ENCODE measurements at places on chromosomes 11 and 22.
A peak's percentile ranks its signal among the peaks of the same experiment; 100 is the strongest.

- H3K27me3 ChIP-seq = no peaks in the 10 kb centered on the region
- H3K4me3 ChIP-seq = no peak overlapping the region
- DNase-seq = no peak
- H3K4me1 ChIP-seq = no peaks in the 10 kb centered on the region
Measured at GRCh38 chr11:2293531-2293971, 8.2 kb downstream of the C11orf21 start.

DNA sequence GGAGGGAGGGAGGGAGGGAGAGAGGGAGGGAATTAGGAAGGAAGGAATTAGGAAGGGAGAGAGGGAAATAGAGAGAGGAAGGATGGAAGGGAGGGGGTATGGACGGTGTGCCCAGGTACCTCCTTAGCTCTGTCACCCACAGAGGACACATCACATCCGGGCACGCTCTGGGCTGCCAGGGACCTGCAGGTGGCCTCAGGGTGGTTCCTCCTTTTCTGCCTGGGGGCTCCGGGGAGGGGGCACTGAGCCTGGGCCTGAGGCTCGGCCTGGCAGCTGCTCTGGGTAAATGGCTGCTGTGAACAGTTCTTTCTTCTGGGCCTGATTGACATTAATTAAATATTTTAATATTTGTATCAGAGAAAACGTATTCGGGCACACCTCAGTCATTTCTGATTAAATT lies 733.5 kb downstream of the BRD1 start:
- H3K27ac ChIP-seq = no peak overlapping the region
- no peak for DNase-seq
- H3K4me3 ChIP-seq = no peak overlapping the region
- H3K4me1 ChIP-seq = no peaks in the 10 kb centered on the region
- no peaks in the 10 kb centered on the region for H3K36me3 ChIP-seq
- peaks cover 40% of the 10 kb centered on the region for H3K27me3 ChIP-seq

DNA sequence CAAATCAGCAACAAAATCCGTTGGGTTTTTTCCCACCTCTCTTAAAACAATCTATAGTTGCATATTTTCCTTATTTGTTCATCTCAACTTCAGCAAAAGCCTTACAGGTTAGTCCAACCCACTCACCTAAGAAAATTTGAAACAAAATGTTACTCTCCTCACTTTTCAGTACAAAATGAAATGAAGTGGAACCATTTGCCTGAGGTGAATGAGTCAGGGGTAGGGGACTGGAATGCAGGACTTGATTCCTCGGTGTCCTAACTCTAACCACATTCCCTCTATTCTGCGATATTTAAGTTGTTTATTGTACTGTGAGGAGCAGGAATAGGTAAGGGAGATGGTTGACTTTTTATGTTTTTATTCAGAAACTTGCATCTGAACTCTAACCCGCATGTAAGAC lies 16.4 kb downstream of the ATP5MG start:
- H3K27me3 ChIP-seq = no peaks in the 10 kb centered on the region
- H3K27ac ChIP-seq = no peak overlapping the region
- no peak for DNase-seq

GRCh38 chr11:124114942-124115781 lies at the start of gene VWA5A:
VWA5A (plus strand) TSS chr11:124115450; CDS start chr11:124117512, 2,062 bp downstream.
- peak within 1 kb of the TSS; percentile 64 for H3K4me3 ChIP-seq
- H3K27ac ChIP-seq = peak within 1 kb of the TSS; percentile 68

DNA sequence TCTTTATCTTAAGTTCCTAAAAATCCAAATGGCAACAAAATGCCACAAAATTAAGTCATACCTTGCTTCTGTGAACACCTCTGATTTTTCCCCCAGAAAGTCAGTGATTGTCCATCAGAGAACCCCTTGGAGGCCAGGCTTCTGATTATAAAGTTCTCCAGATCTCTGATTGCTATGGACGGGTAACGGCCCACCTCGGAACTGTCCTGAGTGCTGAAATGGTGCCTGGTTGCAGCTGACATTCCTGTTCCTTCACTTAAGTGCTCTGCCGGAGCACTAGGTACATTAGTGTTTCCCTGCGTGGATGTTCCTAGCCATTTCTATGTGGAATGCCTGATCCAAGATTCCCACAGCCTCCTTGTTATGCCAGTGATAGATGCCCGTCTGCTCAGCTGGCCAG lies 85.0 kb downstream of the CHST1 start:
- no peak overlapping the region for H3K27ac ChIP-seq
- no peak overlapping the region for H3K4me3 ChIP-seq
- no peak for DNase-seq
- no peaks in the 10 kb centered on the region for H3K4me1 ChIP-seq
- H3K27me3 ChIP-seq = peaks cover 71% of the 10 kb centered on the region

DNA sequence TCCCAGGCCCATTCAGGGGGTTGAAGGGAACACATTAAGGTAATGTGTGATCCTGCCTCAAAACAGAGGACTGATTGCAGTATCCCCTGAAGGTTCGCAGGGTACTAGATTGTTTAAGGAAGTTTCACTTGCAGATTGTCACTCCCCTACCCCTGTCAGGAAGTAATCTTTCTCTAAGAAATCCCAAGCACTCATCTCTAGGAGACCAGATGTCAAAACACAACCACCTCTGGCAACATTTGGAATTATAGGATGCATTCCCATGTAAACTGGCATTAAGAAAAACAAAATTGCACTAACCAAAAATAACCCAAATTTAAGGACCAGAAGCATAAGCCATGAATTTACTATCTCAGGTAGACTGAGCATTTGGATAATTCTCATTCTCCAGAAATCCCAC lies 1.6 kb downstream of the MRPL17 start:
- H3K4me1 ChIP-seq = peaks cover 13% of the 10 kb centered on the region
- H3K4me3 ChIP-seq = no peak overlapping the region
- H3K27ac ChIP-seq = no peak overlapping the region

- no peak for DNase-seq
- no peaks in the 10 kb centered on the region for H3K4me1 ChIP-seq
- no peak overlapping the region for H3K27ac ChIP-seq
Measured at GRCh38 chr11:41320653-41321052, 138.8 kb downstream of the LRRC4C start.

DNA sequence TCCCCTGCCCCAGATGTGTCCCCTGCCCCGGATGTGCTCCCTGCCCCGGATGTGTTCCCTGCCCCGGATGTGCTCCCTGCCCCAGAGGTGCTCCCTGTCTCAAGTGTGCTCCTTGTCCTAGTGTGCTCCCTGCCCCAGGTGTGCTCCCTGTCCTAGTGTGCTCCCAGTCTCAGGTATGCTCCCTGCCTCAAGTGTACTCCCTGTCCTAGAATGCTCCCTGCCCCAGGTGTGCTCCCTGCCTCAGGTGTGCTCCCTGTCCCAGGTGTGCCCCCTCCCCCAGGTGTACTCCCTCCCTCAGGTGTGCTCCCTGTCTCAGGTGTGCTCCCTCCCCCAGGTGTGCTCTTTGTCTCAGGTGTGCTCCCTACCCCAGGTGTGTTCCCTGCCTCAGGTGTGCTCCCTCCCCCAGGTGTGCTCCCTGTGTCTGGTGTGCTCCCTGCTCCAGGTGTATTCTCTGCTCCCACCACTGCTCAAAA lies 48.7 kb upstream of the RASD2 start:
- no peak overlapping the region for H3K4me3 ChIP-seq
- H3K4me1 ChIP-seq = no peaks in the 10 kb centered on the region
- DNase-seq = no peak
- no peaks in the 10 kb centered on the region for H3K27me3 ChIP-seq

GRCh38 chr11:101860696-101861427 lies 53.9 kb upstream of the CEP126 start:
- H3K36me3 ChIP-seq = no peaks in the 10 kb centered on the region
- no peak overlapping the region for H3K27ac ChIP-seq
- no peaks in the 10 kb centered on the region for H3K27me3 ChIP-seq
- no peaks in the 10 kb centered on the region for H3K4me1 ChIP-seq
- H3K4me3 ChIP-seq = no peak overlapping the region

- H3K4me1 ChIP-seq = no peaks in the 10 kb centered on the region
- H3K36me3 ChIP-seq = no peaks in the 10 kb centered on the region
- no peak for DNase-seq
- H3K27ac ChIP-seq = no peak overlapping the region
- H3K4me3 ChIP-seq = no peak overlapping the region
Measured at GRCh38 chr11:44681698-44682097, 45.1 kb upstream of the TSPAN18 start.

DNA sequence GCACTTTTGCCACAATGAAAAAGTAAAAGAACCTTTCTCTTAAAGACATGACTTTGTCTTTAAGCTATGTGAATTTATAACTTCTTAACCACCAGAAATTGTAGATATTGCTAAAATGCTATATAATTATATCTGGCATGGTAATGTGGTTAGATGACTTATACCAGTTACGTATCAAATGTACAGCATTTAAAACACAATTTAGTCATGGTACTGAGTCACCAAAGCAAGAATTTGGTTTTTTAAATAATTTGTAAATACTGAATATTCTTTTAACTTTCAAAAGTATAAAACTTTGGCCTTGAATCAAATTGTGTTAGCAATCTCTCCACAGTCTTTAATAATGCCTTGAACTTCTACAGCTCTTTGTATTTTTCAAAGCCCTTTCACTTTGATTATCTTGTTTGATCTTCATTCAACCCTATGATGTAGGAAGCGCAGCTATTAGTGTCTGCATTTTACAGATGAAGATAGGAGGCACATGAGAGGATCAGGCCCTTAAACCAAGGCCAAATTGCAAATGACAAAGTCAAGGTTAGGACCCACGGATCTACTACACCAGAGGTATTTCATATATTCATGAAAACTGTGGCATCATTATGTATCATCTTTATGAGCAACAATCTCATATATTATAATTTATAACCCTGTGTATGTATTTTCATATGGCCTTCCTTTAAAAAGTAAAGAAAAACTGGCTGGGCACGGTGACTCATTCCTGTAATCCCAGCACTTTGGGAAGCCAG lies 4.4 kb upstream of the SYTL2 start:
- no peaks in the 10 kb centered on the region for H3K36me3 ChIP-seq
- DNase-seq = no peak
- H3K4me1 ChIP-seq = peaks cover 9% of the 10 kb centered on the region
- H3K27me3 ChIP-seq = no peaks in the 10 kb centered on the region

- H3K27me3 ChIP-seq = peaks cover 45% of the 10 kb centered on the region
- H3K27ac ChIP-seq = no peak overlapping the region
- H3K36me3 ChIP-seq = no peaks in the 10 kb centered on the region
- H3K4me1 ChIP-seq = peaks cover 3% of the 10 kb centered on the region
- H3K4me3 ChIP-seq = no peak overlapping the region
- DNase-seq = peak; percentile 47
Measured at GRCh38 chr11:115761348-115761747, 257.1 kb upstream of the CADM1 start.

DNA sequence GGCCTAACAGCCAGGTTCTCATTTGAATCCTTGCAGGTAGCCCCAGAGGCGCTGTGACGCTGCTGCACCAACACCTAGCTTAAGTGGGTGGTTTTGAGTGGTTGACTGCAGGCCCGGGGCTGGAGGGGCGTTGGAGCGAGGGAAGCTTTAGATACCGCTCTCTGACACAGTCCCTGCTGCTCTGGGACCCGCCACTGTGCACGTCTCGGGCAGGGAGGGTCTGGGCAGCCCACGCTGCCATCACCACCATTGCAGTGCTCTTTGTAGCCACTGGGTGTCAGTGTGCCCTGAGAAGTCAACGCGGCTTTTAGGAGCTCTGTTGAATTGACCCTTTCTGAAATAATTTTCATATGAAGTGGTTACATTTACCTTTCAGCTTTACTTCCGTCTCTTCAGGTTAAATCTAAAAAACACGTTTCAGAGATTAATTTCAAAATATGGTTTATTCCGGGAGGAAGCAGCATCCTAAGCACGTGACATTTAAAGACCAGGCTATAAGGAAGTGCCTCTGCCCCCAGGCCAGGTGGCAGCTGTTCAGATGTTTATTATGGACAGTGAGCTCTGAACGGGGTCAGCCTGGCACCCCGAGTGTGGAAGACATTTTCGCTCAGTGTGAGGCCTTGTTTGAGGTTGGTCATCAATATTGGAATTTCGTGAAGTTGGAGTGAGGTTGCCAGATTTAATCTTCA lies 30.9 kb upstream of the PARVB start:
- H3K36me3 ChIP-seq = peaks cover 82% of the 10 kb centered on the region
- DNase-seq = peak; percentile 38
- H3K27ac ChIP-seq = no peak overlapping the region
- H3K4me3 ChIP-seq = no peak overlapping the region
- H3K27me3 ChIP-seq = no peaks in the 10 kb centered on the region

GRCh38 chr11:45104790-45105084 lies 41.7 kb upstream of the PRDM11 start:
- H3K4me1 ChIP-seq = no peaks in the 10 kb centered on the region
- H3K36me3 ChIP-seq = no peaks in the 10 kb centered on the region
- DNase-seq = no peak
- H3K27ac ChIP-seq = no peak overlapping the region

- no peak overlapping the region for H3K27ac ChIP-seq
- no peak overlapping the region for H3K4me3 ChIP-seq
- H3K27me3 ChIP-seq = no peaks in the 10 kb centered on the region
- H3K36me3 ChIP-seq = no peaks in the 10 kb centered on the region
- no peaks in the 10 kb centered on the region for H3K4me1 ChIP-seq
- DNase-seq = peak; percentile 38
Measured at GRCh38 chr11:10885703-10886363, 28.0 kb upstream of the ZBED5 start.

DNA sequence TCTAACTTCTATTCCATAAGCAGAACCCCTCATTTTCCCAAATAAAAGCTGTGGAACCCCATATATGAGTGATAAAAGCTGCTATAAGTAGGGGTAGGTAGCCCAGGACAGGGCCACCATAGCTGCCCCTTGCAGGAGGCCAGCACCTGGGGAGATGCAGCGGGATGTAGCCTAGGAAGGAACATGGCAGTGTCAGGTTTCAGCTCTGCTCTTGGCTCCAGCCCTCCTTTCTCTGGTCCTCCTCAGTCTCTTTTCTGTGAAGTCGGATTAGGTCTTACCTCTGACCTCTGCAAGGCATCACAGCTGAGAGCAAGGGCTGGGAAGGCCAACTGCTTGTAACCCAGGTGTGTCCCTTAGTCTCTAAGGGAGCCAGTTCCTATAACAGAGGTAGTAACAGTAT lies 135.6 kb downstream of the NAV2 start:
- no peaks in the 10 kb centered on the region for H3K4me1 ChIP-seq
- no peak overlapping the region for H3K27ac ChIP-seq
- no peaks in the 10 kb centered on the region for H3K27me3 ChIP-seq
- no peak for DNase-seq
- no peaks in the 10 kb centered on the region for H3K36me3 ChIP-seq

- no peak for DNase-seq
- peaks cover 52% of the 10 kb centered on the region for H3K36me3 ChIP-seq
- H3K4me3 ChIP-seq = no peak overlapping the region
- H3K27me3 ChIP-seq = no peaks in the 10 kb centered on the region
- H3K4me1 ChIP-seq = peaks cover 2% of the 10 kb centered on the region
Measured at GRCh38 chr22:19892257-19892879, 37.7 kb upstream of the GNB1L start.

DNA sequence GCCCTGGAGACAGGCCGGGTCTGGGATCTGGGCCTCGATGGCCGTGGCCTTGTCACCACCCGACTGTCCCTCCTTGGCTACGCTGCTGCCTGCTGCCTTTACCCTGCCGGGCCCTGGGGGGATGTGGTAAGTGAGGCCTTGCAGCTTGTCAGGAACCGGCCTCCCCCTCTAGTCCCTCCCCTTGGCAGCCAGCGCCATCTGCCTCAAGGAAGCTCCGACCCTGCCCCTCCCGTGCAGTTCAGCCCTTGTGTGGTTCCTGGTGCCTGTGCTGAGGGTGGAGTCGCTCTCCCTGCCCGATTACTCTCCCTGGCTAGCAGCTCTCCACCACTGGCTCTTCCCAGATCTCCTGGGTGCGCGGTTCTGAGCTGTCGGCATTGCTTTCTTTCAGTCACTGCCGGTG lies 33.7 kb downstream of the CTTN start:
- H3K4me3 ChIP-seq = no peak overlapping the region
- no peak overlapping the region for H3K27ac ChIP-seq
- no peaks in the 10 kb centered on the region for H3K4me1 ChIP-seq
- H3K27me3 ChIP-seq = no peaks in the 10 kb centered on the region
- DNase-seq = no peak

All from left lung (tissue), 14 donors.